Activated T-helper 17 cell treated with anti-CD3 and anti-CD28 coated beads, Interleukin-2, amount 50 U/mL, for 72 hours (primary cell): ENCODE measurements at places on chromosomes 5 and 9. TPM values are rescaled to one million over a fixed set of nuclear protein-coding genes. Genes with fewer than 3 reads are reported as not detected.

Gene PLPPR1
- total RNA-seq, result not detected

- peak; percentile 96 for ATAC-seq
These were observed 32.0 kb upstream of the SPTLC1 start for GRCh38 chr9:92147030-92147851.

Gene SPINK7
- not detected for total RNA-seq

DNA sequence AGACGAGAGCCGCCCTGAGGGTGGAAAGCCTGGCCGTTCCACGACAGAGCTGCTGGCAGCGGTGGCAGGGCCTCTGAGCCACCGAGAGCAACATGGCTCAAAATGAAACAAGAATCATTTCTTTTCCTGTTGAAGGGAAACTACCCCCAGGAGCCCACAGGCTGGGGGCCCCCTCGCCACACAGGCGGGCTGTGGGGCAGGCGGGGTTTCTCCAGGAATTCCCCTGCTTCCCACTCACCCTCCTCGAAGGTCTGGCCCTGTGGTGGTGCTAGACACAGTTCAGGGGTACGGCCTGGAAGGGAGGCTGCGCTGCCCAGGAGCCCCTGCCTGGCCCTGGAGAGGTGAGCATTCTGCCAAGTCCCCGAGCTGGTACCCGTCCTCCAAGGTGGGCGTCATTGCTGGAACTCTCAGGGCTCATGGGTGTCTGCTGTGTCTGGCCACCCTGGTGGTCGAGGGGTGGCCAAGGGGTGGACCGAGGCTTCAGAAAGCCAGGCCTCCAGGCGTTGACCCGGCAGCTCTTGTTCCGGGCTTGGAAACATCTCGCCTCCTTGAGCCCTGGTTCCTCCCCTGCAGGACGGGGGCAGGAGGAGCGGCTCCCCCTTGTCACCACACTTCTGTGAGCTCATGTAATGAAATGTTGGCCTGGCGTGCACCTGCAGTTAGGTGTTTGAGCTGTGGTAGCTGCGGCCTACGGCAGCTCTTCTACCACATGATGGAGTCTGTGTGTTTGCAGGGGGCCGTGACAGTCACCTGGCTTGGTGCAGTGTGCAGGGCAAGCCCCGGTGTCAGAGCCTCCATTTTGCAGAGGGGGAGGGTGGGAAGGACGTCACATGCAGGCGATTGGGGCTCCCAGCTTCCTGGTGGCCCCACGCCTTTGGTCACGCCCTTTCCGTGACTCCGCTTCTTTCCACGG lies 65.3 kb downstream of the RXRA start:
- peak; percentile 75 for ATAC-seq

- ATAC-seq, result no peak
These were observed 20.5 kb downstream of the ELP1 start for GRCh38 chr9:108913391-108913790.

DNA sequence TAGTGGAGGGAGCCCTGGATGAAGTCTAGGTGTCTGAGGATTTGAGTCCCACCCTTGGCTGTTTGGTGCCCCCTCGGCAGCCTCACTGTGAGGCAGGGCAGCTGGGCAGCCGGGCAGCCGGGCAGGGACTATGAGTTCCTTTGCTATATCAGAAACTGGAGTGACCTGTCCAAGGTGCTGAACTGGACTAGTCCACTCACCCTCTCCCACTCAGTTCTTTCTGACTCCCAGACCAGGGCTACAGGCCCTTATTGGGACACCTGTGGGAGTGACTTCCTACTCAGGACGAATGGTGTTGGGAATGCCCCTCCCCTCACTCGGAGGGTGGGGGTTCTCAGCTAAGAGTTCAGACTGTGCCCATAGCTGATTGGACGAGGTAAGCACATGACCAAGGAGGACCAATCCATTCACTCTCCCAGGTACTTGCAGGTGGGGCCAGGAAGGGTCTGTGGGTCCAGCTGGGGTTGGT lies 34.1 kb upstream of the RAPGEF1 start:
- no peak for ATAC-seq

DNA sequence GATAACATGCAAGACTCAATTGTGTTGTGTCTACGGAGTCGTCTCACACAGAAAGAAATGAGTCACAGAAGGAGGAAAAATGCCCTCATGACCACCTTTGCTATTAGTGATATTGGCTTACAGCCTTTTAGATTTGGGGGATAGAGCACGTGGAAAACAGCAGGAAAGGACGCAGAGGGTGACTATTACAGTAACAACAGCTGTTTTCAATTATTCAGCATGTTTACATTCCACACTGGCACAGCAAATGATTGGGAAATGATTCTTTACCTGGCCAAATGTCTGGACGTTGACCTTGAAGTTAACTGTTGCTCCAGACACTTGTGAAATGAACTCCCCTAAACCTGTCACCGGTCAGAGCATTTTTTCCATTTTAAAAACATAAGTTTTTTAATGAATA lies 46.8 kb downstream of the APTX start:
- ATAC-seq, result no peak

Gene NR5A1
- not detected for total RNA-seq

- no peak for ATAC-seq
These were observed 126.3 kb downstream of the C5orf15 start for GRCh38 chr5:133841831-133842750.

DNA sequence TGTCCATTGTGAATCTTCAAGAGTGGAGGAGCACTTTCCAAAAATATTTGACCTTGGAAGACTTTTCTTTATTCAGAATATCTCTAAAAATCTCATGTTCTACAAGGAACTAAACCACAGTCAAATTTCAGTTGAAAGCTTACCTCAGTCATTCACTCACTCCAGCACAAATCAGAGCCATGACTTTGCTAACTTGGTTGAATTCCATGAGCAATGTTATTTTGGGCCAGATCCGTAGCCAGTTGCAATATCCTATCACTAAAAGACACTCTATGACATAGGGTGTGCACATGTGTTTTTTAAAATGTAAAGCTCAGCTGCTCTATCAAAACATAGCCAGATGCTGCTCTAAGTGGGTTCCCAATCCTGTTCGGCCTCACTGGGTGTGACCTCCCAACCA lies 156.1 kb upstream of the ANKRD55 start:
- ATAC-seq, result no peak

Gene SH3GL2
- not detected for total RNA-seq

DNA sequence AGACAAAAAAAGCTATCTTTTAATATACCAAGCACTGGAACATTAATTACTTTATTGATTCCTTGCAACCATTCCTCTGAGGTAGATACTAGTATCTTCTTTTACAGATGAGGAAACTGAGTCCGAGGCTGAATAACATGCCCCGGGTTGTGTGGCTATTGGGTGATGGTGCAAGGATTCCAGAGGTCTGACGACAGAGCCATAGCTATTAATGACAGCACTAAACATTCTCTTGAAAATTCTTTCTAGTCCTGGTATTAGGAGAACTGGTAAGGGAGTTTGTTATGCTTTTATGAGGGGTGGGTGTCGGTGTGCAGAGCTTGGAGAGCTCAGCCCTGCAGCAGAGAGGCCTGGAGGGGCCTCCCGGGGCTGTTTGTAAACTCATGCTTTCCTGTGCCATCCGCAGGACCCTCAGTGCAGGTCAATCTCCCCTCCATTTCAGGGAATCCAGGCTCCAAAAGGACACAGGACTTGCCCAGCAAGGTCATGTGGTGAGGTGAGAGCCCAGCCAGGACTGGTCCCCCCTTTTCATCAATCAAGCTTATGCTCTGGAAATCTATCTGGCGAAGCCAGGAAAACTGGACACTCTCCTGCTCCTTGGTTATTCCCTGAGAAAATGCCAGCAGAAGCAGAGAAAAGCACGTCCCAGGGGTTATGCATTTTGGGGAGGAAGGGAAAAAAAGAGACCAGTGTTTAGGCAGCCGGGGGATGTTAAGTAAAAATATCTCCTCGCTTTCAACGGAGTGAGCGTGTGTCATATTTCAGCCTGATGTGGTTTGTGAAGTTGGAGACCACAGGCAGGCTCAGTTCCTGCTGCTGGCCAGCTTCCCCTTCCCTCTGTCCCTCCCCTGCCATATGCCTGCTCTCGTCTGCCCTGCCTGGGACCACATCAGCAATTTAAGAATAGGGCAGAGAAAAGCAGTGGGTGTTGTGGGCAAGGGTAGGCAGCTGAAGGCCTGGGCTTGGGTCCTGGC lies 3.7 kb downstream of the GSN start:
- ATAC-seq, result no peak

DNA sequence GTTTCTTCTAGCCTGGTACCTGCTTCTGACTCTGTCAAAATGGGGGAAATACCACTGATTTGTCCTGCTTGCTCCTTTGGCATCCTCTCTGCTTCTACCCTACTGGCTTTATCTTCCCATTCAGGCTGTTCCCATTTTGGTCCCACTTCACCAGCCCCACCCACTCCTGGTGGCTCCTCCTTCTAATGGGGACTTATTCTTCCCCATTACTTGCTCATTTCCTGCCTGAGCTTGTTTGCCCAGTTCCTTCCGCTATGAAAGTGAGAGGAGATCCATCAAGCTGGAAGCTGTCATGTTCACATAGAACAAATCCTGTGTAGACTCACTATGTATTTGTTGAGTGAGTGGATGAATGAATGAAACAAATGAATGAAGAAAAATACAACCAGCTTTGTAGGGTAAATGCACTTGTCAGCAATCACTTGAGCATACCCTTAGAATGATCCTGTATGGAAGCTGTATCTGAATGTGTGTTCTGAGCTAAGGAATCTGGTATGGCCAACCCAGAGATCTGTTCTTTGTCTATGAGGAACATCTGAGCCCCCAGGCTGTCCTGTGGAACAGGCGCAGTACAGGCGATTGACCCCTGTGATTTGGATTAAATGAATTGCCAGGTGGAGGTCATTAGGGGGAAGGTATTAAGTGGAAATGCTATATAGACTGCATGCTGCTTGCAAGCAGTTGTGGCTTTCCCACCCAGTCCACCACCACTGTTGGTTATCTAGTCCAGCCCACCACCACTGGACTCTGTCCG lies 89.5 kb downstream of the APBA1 start:
- no peak for ATAC-seq

DNA sequence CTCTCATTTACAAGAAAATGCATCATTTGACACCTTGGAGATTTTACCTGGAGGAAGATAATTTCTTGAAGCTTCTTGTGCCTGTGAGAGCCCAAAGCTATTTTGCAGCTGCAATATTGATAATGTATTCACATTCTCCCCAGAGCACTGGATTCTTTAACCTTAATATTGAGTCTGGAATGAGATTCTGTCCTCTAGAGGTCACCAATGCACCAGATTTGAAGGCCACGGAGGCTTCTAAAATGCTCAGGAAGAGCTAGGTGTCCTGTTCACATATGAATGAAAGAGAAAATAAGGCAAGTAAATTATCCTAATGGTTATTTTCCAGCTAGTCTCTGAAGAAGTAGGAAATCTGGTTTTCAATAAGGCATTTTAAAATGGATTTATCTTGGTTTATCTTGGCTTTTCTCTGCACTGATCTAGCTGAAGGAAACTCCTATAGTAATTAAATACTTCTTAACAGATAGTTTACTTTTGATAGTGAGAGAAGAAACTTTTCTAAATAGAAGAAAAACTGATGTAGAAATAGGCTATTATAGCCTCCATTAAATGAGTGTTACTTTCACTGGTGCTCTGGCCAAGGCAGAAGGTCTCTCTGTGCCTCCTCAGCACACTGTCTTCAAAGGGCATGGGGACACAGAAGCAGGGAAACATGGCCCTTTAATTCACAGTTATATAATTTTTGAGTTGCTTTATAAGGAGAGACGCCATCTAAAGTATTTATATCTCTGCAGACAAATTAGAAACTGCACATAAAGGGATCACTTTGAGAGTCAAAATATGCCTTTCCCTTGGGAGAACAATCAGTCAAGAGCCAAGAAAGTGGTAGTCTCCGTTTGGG lies 297.0 kb upstream of the ACTBL2 start:
- peak; percentile 40 for ATAC-seq

DNA sequence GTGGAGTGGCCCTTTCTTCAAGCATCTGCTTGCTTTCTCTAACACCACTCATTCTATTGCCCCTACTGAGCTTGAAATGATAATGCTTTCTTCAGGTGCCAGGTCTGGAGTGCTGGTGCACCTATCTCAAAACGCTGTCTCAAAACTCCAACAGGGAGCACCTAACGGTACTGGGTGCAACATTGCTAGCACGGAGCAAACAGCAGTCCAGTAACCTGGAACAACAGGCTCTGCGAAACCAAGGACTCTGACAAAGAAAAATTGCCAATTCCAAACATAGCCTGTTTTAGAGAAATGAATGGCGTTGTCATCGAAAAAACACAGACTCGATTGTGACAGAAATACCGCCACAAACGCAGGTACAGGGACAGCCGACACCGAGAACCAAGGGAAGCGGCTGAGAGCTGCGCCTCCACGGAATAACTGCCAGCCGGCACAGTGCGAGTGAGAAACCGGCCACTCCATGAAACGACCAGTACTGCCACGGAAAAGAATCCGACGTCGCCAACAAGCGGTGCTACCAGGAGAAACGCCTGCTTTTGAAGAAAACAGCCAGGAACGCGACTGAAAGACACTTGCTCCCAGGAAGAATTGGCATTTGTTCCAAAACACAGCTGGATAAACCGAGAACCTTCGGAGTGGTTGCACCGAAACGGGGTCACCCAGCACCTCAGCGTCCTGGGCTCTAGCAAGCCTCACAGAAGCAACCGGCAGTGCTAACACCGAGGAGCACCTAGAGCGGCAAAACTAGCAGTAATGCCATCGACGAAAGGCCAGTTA lies 3.1 kb downstream of the ANXA2R start:
- no peak for ATAC-seq

- peak; percentile 40 for ATAC-seq
These were observed 144.1 kb upstream of the ST8SIA4 start for GRCh38 chr5:101047181-101047580.

DNA sequence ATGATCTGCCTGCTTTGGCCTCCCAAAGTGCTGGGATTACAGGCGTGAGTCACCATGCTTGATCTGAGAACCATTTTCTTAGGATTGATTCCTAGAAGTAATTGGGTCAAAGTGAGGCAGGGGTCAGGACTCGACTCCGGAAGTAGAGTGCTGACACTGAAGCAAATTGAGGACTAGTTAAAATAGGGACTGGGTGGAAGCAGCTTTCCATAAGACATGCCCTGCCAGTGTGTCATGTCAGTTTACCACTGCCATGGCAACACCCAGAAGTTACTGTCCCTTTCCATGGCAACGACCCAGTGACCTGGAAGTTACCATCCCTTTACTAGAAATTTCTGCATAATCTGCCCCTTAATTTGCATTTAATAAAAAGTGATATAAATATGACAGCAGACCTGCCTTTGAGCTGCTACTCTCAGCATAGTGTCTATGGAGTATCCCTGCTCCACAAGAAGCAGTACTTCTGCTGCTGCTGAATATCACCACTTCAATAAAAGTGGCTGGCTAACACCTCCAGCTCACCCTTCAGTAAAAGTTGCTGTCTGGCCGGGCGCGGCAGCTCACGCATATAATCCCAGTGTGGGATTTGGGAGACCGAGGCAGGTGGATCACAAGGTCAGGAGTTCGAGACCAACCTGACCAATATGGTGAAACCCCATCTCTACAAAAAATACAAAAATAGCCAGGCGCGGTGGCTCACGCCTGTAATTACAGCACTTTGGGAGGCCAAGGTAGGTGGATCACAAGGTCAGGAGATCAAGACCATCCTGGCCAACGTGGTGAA lies 47.8 kb upstream of the JADE2 start:
- no peak for ATAC-seq

Gene SLC2A6
- total RNA-seq, result 1.4 TPM

GRCh38 chr5:111998871-111999270 lies 241.9 kb upstream of the NREP start:
- no peak for ATAC-seq
